ENCODE measurements at places on chromosomes 7 and 10. TPM values are rescaled to one million over a fixed set of nuclear protein-coding genes. Genes with fewer than 3 reads are reported as not detected.

CYP3A7 gene
- total RNA-seq, result 1.2 TPM

CHN2 gene
- total RNA-seq, result 20.2 TPM

MOSPD3 gene
- total RNA-seq, result 7.2 TPM

FAM25C gene
- not detected for total RNA-seq

ZNF804B gene
- 7.7 TPM for total RNA-seq

HABP2 gene
- 0.24 TPM for total RNA-seq

GPR146 gene
- 14.9 TPM for total RNA-seq

PAPOLB gene
- 1.9 TPM for total RNA-seq

VAX1 gene
- 0.96 TPM for total RNA-seq

HGF gene
- 57.1 TPM for total RNA-seq

PAPSS2 gene
- total RNA-seq, result 45.5 TPM

ZPBP gene
- total RNA-seq, result not detected

LOXL4 gene
- 20.2 TPM for total RNA-seq

CYP2C19 gene
- 6.3 TPM for total RNA-seq

GRM3 gene
- total RNA-seq, result 1.7 TPM

FOXP2 gene
- 13.0 TPM for total RNA-seq

SRRM3 gene
- 3.1 TPM for total RNA-seq

EIF5AL1 gene
- 0.48 TPM for total RNA-seq

ADAM12 gene
- total RNA-seq, result 196 TPM

DNAJC12 gene
- total RNA-seq, result 6.7 TPM

LSM5 gene
- 28.6 TPM for total RNA-seq

PROSER2 gene
- 4.1 TPM for total RNA-seq

WDR86 gene
- total RNA-seq, result 34.7 TPM

ERVW-1 gene
- total RNA-seq, result 5.5 TPM

HOXA1 gene
- 1.9 TPM for total RNA-seq
